ENCODE measurements at places on chromosomes 1 and 21.

DNA sequence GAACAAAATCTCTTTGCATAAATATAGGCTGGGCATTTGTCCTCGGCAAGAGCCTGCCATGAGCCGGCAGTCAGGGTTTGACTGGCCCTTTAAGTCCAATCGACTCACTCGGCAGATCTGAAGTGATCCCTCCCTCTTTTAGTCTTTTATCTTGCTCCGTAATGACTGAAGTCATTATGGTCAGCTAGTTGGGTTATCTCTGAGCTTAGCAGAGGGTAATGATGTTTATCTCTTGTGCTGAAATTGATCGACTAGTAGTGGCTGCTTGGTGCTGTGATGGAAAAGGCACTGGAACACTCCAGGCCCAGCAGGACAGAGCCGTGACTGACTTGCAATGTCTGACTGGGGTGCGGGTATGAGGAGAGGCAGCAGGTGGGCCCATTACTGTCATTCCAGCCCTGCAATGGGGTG, 468 bp upstream of the ABCA4 start:
- no peak for DNase-seq

DNA sequence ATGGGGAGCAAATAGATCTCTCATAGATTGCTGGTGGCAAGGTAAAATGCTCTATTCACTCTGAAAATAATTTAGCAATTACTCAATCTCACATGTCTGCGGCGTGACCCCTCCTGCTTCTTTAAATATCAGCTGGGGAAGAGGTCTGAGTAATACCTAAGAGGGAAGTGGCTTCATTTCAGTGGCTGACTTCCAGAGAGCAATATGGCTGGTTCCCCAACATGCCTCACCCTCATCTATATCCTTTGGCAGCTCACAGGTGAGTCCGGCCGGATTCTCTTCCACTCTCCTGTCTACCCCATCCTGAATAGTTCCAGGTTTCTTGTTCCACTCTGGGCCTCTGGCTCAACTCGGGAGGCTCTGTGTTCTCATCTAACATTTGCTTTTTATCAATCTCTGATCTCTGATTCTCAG, at the start of gene SLAMF7:
TSS of gene SLAMF7 (plus strand) at position 150 of the 414 bp plus-strand sequence. CDS start at position 205, 55 bp downstream.
- peak; percentile 8 for DNase-seq

GRCh38 chr1:65009176-65009575, 42.8 kb upstream of the JAK1 start:
- no peak for DNase-seq

DNA sequence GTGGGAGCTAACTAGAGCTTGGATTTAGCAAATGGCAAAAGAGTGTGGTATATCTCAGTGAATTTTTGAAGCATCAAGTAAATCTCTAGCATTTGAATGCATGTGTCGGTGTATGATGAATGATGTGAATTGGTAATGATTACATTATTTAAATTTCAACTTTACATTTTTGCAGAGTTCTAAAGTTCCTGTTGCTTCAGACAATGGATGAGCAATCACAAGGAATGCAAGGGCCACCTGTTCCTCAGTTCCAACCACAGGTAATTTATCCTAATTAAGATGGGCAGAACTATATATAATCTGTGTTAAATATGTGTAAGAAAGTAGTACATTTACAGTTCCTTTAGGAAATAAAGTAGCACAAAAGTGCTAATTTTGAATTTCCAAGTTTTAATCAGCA, 75.6 kb downstream of the NEK7 start:
- no peak for DNase-seq

- no peak for DNase-seq
These were observed 22.0 kb downstream of the ALPL start for GRCh38 chr1:21531241-21531640.

- DNase-seq, result no peak
These were observed 179.9 kb downstream of the DENND1B start for GRCh38 chr1:197595304-197595904.

DNA sequence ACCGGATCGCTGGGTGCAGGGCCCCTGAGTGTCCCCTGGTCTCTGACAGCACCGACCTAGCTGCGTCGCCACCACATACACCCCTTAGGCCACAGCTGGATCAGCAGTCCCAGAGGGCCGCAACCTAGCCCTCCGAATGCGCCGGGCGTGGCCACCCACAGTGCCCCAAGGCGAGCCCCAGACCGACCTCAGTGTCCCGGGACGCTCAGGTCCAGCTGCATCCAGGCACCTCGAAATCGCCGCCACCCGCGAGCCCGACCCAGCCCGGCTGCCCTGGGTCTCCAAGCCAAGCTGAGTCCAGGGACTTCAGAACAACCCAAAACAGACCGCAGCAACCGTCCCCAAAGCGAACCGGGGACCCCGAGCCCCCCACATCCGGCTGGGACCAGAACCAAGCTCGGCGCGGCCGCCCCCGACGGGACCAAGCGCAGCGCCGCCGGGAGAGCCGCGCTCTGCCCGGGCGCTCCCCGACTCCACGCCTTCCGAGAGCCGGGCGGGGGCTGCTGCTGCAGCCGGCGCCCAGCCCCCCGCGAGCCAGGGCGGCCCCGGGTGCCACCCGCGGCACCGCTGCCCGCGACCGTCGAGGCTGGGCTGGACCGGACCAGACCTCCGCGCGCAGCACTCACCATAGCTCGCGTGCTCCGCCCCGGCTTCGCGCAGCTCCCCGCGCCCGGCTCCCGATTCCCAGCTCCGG, 54.6 kb upstream of the ECE1 start:
- DNase-seq, result peak; percentile 51

GRCh38 chr1:43750083-43750482, 42.7 kb downstream of the ST3GAL3 start:
- no peak for DNase-seq

GRCh38 chr1:156842618-156843300, 16.2 kb downstream of the INSRR start:
- no peak for DNase-seq

GRCh38 chr1:154999571-155000410, 2.8 kb upstream of the ZBTB7B start:
- peak; percentile 91 for DNase-seq

GRCh38 chr1:245172026-245172425, 17.2 kb downstream of the KIF26B start:
- no peak for DNase-seq

DNA sequence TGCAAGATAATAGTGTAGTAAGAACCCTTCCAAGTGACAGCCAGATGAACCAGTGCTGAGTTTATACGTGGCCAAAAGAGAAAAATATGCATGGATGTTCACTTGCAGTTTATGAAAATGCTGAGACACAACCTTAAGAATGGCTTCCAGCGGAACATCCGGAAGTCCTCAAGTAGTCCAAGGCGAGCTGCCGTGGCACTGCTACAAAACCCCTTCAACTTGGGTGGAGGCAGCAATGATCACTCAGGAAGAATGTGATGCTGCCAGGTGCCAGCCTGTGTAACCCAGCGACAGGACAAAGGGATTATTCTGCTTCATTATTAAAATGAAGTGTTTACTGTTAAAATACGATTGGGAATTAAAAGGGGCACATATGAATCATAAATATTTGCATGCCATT, 179.6 kb downstream of the RUNX1 start:
- DNase-seq, result no peak

DNA sequence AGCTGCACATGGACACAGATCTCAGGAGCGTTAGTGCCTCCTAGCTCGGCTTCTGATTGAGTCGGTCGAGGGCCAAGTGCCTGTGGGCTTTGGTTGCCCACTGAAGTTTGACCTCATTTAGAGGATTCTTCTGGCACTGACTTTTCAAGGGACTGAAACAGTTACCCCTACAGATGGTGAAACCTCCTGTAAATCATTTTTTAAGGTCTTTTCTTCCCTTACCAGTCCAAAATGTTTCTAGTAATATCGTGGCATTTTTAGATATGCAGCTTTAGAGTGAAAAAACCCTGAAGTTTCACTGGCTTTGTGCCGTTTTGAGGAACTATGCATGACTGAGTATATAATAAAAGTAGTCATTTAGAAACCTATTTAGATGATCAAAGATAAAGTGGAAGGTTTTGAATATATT, 34.7 kb upstream of the L1TD1 start:
- DNase-seq, result no peak

DNA sequence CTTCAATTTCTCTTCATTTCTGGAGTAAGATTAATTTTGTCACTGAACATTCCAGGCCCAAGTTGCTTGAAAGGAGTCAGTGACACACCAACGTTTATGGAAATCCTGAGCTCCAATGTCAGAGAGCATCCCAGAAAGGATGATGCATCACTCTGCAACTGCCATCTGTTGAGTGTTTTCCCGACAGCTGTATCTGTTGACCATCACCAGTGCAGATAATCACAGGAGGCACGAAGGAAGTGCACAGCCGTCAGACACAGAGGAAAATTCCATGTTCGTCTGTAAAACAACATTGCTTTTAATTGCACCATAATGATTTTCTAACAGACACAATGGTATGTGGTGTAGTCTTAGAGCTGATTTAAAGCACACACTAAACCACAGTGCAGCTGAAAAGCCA, 376.7 kb upstream of the ADGRL2 start:
- DNase-seq, result peak; percentile 58

DNA sequence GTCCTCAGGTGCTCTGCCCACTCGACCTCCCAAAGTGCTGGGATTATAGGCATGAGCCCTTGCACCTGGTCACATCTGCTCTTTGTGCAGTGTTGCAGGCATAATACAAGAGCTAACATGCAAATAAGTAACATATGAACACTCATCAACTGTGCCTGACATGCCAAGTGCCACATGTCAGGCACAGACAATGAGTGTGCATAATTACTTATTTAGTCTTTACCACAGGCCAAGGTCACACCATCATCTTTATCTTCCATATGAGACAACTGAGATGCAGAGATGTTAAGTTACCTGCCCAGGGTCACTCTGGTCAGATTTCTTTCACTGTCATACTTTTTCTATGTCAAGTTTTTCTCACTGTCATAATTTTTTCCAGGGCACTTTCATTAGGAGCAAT, 126.1 kb downstream of the PPIAL4G start:
- DNase-seq, result no peak

- no peak for DNase-seq
These were observed 15.2 kb upstream of the LGALS8 start for GRCh38 chr1:236508593-236509027.

GRCh38 chr1:165896277-165896676, 68.9 kb downstream of the UCK2 start:
- no peak for DNase-seq

- DNase-seq, result peak; percentile 55
These were observed 15.5 kb upstream of the CITED4 start for GRCh38 chr1:40877698-40878097.

DNA sequence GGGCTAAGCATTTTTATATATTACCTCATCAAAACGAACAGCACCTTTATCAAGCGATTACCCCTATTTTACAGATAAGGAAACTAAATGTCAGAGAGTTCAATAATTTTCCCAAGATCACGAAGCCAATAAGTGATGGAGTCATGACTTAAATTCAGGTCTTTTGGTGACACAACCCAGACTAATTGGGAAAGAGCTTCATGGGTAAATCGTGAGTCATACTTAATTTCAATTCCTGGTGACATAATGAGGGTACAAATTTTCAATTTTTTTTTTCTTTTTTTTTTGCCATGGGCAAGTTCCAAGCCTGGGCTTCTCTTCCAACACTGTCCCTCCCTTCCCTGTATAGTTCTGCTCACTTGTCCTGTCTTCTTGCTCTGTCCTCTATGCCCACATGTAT, 30.1 kb upstream of the IL10 start:
- DNase-seq, result no peak

DNA sequence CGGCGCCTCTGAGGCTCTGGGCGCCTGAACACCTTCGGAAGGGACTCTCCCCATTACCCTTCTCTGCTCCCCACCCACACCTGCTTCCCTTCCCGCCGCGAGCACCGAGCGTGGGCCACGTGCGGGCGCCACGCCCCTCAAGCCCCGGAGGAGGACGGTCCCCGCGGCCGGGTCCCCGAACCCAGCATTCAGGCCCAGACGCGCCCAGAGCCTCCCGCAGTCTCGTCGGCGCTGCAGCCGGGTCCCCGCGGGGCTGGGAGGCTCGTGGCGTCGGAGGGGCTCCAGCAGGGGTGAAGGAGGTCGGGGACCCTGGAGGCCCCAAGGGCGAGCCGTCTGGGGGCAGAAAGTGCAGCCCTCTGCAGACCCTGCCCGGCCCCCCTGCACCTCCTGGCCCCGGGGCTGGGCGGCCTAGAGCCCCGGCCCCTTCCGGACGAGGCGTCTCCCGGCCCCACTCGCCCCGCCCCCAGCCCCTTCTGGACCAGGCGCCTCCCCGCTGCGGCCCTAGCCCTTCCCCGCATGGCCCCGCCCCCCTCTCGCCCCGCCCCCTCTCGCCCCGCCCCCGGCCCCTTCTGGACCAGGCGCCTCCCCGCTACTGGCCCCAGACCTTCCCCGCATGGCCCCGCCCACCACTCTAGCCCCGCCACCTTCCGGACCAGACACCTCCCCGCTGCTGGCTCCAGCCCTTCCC, 378 bp upstream of the SMIM1 start:
- peak; percentile 93 for DNase-seq

DNA sequence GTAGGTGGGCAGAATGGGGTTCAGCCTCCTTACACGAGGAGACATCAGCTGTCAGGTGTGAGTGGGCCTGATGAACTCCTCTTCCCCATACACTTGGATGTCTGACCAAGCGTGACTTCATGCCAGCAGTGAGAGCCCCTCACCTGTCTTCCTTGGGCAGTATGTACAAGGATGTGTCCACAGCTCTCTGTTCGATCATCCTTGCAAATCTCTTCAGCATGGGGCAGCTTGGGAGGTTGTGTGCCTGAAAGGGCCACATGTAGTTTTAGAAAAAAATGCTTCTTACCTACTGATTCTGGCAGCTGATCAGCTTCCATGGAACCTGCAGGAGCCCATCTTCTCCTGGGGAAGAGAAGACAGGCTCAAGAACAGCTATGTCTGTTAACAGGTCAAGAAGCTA, 18.0 kb downstream of the ACP6 start:
- DNase-seq, result peak; percentile 32

- no peak for DNase-seq
These were observed 177.7 kb upstream of the RAB4A start for GRCh38 chr1:229093238-229093540.

DNA sequence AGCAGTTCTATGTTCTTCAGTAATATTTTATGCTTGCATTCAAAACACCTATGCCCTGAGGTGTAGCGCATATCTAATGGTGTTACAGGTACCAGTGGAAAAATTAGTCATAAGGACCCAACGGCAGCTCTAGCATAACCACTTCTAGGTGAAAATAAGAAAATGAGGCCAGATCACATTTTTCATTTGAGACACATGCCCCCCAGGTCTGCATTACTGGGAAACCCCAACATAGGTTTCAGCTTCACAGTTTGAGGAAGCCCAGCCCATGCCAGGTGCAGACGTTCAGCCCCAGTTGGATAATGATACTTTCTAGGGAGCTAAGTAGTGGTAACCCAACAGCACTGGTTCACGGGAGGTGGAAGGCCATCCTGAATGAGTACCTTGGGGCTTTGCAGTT, 129.8 kb downstream of the CNIH3 start:
- DNase-seq, result no peak

GRCh38 chr1:42085596-42085995, 67.6 kb upstream of the GUCA2B start:
- no peak for DNase-seq

- peak; percentile 63 for DNase-seq
These were observed 911 bp downstream of the LMO4 start for GRCh38 chr1:87329526-87330056.

- DNase-seq, result peak; percentile 89
These were observed 402 bp upstream of the AK4 start for GRCh38 chr1:65147424-65148177.

- no peak for DNase-seq
These were observed 50.8 kb upstream of the ATP5PO start for GRCh38 chr21:33966324-33966949.

Measured in DMS53 (cell line).